Spleen (tissue), 13 donors: ENCODE measurements at places on chromosomes 16 and 17.

GRCh38 chr16:65222536-65222935 lies 100.7 kb upstream of the CDH11 start:
- no peak for DNase-seq

DNA sequence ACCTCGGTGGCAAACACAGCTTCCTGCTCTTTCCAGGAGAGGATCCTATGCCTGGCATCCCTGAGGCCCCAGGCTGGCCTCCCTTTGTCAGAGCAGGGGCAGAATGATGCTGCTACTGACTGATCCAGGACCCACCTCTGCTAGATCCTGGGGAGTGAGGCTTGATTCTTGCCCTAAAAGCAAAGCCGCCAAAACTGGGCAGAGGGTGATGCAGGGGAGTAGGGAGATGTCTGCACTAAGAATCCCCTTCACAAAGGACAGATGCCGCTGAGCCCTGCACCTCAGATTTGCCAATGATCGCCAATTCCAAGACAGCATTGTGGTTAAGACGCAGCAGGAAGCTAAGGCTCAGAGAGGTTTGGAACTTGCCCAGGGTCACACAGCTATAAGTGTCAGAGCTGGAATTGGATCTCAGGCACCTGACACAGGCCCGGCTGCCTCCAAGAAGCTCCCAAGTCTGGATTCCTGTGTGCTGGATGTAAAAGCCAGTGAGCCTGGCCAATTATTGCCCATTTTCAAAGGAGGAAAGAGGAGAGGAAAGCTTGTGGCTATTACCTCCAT lies 60.7 kb upstream of the TNRC6C start:
- DNase-seq, result no peak

DNA sequence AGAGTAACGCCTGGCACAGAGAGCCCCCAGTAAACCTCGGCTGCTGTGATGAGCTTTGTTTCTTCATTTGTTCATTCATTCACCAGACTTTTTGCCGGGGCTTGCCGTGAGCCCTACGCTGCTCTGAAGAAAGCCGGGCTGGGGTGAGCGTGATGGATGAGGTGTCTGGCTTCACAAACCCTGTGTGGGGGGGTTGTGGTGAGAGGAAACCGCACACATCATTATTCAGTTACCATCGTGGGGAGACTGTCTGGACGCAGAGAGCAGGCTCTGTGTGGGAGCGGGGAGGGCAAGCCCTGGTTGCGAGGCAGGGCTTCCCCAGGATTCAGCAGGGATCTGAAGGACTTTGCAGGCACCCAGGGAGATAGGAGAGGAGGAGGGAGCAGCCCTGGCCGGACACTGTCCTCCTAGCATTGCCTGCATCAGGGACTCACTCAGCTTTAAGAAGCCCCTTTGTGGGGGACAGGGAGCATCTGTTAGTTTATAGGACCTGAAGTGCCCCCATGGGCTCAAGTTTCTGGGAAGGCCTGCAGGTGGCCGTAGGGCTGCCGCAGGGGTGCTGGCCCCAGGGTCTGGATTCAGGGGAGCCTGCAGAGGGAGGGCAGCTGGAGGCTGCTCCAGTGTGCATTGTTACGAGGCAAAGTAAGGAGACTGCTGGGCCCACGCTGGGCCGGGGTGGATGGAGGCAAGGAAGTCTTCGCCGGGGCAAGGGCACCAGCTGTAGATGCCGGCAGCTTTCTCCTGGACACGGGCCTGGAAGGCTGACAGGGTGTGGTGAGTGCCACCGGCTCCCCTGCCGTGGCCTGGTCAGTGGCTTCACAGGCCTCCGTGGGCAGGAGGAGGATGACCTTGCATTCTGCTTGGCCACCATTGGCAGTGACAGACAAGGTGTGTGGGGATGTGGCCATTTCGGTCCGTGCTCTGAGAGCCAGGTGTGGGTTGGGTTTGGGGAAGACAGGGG lies 334.5 kb downstream of the SEC14L1 start:
- no peak for DNase-seq

- DNase-seq, result no peak
These were observed 28.7 kb upstream of the DDX52 start for GRCh38 chr17:37671824-37672547.

- DNase-seq, result peak; percentile 33
These were observed 81.6 kb upstream of the CHMP6 start for GRCh38 chr17:80910043-80910442.

DNA sequence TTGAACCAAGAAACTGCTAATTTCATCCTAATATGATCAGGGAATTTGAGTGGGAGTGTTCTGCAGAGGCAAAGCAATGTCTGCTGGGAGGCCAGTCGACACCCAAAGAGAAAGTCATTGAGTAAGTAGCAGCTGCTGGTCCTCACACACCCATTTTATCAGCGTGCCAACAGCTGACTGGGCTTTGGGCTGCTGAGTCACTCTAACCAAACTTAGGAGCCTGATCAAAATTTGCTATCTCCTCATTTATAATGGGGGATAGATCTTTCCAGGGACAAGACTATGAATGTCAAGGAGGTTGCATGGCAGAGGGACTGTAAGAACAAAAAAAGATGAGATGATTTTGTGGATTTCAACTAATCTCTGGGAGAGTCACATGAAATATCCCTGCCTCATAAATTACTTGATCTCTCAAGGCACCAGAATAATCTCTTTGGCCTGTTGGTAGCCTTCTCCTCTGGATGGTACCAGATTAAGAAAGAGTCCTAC lies 32.9 kb downstream of the CPSF4L start:
- DNase-seq, result no peak

DNA sequence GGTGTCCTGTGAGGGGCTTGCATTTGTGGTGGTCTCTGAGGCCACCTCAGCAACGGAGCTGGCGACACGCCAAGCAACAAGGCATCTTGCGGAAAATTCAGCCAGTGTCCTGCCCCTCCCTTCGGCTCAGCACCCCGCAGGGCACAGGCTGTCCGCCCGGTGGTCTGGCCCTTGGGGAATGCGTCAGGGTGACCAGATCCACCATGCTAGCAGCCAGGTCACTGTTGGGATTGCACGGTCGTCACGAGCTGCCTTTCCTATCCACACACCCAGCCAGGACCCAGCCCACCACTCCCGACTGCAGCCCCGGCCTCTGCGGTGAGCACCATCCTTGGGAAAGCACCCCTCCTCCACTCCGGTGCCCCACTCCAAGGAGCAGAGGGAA lies 221.2 kb downstream of the NTN1 start:
- DNase-seq, result no peak

DNA sequence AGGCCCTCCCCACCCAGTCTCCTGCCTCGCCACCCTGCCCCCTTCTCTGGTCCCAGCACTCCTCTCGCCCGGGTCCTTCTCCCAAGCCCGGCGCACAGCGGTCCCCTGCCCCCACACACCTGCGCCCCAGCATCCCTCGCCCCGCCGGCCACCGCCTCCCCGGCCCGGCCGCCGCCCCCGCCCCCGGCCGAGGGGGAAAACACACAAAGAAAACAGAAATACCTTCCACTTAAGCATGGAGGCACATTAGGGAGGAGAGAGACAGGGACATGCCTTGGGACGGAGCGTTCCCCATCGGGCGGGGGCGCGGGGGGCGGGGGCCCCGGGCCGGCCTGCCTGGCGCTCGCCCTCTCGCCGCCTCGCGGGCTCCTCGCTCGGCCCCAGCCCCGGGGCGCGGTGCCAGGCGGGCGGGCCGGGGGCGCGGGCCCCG lies 326 bp downstream of the SRCIN1 start:
- DNase-seq, result no peak

DNA sequence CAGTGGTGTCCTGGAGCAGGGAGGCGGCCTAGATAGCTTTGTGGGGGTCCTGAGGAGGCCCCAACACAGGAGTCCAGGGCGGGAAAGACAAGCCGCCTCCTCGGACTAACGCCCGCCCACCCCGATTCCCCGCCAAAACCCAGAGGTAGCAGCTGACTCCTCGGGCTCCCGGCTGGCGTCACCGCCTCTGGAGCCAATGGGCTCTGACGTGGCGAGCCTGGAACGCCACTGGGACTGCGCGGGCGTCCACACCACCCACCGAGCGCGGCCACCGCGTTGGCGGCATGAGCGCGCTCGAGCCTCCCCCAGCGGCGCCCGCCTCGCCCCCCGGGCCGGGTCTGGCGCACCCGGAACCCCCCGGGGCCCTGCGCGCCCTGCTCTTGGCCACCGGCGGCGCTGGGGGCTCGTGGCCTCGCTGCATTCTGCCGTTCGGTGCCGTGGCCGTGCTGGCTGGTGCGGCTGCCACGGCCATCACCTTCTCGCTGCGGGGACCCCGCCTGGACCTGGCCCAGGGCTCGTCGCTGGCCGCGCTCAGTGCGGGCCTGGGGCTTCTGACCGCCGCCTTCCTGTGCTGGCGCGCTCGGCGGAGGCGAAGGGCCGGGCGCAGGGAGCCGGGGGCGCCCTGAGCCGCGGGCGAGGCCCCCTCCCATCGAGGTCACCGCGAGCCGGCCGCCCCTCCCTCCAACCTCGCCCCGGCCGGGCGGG lies 3.4 kb upstream of the NTN3 start:
- DNase-seq, result no peak

DNA sequence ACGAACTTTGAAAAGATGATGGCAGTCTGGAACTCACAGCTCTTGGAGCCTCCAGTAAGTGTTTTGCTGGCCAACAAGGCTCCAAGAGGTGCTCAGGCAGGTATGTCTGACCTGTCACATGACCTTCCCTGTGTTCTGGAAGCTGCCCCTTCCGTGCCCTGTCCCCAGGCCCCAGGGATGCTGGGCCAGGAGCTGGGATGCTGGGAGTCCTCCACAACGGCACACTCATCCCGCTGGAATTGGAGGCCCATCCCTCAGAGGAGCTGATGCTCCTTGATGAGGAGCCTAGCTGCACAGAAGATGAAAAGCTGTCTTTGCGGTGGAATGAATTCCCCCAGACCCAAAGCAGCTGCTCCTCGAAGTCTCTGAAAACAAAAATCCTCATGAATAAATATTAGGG lies 47.8 kb downstream of the HOXB1 start:
- DNase-seq, result no peak

GRCh38 chr17:16381496-16381820 lies 567 bp downstream of the UBB start:
- DNase-seq, result no peak

DNA sequence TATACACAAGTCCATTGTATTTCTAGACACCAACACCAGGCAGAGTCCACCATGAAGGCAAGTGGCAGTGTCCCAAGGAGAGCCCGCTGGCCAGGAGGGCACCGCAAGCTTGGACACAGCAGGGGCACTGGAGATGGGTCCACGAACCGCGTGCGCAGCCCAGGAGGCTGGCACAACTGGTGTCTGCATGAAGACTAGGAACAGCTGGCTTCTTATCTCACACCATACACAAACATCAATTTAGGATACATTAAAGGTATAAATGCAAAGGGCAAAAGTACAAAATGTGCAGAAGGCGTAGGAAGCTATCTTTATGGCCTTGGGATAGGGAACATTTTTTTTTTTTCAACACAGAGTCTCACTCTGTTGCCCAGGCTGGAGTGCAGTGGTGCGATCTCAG lies 52.4 kb downstream of the ANKRD11 start:
- no peak for DNase-seq

DNA sequence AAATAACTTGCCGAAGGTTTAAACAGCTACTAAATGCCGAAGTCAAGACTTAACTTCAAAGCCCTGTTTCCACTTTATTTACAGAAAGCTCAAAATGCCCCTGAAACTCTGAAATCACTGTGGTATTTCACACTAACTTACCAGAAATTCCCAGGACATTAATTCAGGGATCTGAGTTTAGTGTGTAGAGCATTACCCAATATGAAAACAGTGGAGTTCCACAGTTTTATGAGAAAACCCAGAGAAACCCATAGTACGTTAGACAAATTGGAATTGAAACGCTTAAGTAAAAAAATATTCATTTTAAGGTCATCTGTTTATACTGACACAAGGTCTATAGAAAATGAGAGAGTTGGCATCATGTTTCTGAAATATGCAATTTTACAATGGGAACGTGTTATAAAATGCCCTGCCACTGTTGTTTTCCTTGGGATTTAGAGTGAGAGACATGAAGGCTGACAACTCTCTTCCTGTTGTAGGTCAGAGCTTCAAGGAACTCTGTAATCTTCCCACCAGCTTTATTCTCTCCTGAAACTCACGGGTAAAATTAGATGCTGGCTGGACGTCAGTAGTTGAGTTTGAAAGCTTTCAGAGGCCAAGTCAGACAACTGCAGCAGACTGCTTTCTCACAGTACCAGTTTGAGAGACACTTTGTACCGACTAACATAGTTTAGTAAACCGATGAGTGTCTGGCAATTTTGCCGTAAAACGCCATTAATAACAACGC lies 139.4 kb upstream of the TBX2 start:
- no peak for DNase-seq

- peak; percentile 96 for DNase-seq
These were observed 1.3 kb downstream of the TIMP2 start for GRCh38 chr17:78923660-78924453.

GRCh38 chr17:2709183-2709661 lies 2.3 kb downstream of the CLUH start:
- DNase-seq, result no peak

DNA sequence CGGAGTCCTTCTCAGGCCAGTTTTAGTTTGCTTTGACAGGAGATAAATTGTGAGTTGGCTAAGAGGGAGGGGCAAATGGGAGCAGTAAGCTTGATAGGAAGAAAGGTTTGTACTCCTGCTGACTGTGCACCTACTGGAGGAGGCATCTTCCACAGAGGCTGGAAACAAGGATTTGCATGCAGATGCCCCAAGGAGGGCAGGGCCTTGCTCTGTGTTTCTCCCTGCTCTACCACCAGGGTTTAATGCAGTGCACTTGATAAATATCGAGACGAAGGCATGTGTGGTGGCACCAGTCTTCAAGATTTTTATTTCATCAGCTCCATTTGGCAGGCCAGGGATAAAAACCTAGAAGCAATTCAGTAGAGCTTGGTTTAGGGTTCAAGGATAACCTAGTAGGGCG lies 210.5 kb upstream of the C16orf82 start:
- DNase-seq, result no peak
